ENCODE measurements at places on chromosomes 11 and 22. TPM values are rescaled to one million over a fixed set of nuclear protein-coding genes. Genes with fewer than 3 reads are reported as not detected.

GRCh38 chr11:78940500-78941225, 366.0 kb upstream of the NARS2 start:
- DNase-seq: no peak

- DNase-seq: no peak
These were observed 181.6 kb downstream of the SHANK2 start for GRCh38 chr11:71070490-71071453.

The TMEM132A gene
- 287 TPM for total RNA-seq

The TRIM22 gene
- total RNA-seq: 18.9 TPM

The ZDHHC5 gene
- 43.5 TPM for total RNA-seq

DNA sequence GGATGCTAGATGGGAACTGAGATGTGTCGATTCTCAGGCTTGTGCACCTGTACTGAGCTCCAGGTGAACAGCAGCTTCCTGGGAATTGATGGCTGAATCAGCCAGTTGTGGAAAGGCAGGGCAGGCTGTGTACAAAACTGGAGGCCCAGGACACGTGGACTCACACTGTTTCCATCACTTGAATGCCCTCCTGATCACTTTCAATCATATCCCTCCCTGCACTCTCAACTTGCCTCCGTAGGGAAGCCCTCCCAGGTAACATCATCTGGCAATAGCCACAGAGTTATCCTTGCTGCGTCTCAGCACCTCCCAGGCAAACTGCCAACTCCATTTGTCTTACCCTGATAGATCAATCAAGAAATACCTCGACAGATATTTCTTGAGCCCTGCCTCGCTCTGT, 10.1 kb downstream of the FAM83F start:
- no peak for DNase-seq

DNA sequence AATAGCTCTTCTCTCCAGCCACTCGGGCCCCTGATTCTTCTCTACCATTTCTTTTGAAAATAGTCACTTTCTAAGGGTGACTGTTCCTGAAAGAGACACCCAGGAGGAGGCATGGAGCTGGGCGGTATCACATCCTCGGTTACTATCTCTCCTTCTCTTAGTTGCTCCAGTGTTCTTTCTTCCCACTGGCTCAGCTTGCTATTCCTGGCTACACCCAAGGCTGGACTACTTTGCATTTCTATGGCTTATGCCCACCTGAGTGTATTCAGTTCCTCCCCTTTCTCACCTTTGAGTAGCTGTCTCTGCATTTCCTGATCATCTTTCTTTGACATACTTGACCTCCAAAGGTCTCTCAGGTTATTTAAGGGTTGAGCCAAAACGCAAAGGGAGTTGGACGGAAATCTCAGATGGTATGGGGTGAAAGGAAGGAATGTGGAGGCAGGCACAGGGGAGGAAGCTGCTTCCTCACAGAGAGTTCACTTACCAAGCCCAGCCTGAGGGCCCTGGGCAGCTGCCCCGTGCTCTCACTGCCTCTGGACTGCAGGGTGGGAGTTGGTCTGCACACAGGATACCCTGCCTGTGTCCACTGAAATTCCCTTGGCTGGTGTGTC, 155.7 kb downstream of the SNX19 start:
- no peak for DNase-seq

Measured in epithelial cell of proximal tubule (primary cell).